ENCODE measurements at places on chromosomes 2 and 18.

DNA sequence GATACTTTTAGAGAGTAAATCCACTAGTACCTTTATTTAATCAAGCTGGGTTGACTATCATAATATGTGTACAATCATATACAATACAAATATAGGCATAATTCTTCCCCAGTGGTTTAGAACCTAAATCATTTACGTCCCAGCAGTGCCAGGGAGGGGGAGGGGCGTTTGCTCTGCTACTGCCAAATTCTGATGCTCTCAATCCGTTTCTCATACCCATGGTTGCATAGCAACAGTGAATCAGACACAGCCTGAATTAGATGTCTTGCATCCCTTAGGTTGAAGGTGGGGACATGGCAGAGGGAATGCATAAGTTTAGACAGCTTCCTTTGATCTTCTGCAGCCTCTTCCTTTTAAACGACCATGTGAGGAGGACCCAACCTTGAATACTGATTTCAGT lies 135.4 kb downstream of the ABCA12 start:
- no peak for DNase-seq

DNA sequence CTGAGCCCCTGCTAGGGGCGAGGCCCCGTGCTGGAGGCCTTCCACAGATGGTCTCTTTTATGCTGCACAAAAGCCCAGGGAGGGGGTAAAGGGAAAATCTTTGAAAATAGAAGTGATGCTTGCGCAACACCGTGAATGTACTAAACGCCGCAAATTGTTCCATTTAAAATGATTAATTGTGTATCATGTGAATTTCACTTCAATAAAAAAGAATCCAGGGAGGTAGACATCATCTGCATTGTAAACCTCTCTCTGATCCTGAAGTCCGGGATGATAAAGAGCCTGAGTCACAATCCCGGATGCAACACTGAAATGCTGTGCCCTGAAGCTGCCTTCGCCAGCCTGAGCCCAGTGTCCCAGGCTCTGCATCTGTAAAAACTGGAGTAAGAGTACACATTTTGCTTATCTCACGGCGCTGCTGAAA lies 107.7 kb upstream of the PPP1CB start:
- no peak for DNase-seq

- DNase-seq = no peak
Observed at GRCh38 chr18:9858642-9859041, 27.1 kb upstream of the TXNDC2 start.

GRCh38 chr2:173279527-173279868 lies 75.2 kb upstream of the CDCA7 start:
- no peak for DNase-seq

DNA sequence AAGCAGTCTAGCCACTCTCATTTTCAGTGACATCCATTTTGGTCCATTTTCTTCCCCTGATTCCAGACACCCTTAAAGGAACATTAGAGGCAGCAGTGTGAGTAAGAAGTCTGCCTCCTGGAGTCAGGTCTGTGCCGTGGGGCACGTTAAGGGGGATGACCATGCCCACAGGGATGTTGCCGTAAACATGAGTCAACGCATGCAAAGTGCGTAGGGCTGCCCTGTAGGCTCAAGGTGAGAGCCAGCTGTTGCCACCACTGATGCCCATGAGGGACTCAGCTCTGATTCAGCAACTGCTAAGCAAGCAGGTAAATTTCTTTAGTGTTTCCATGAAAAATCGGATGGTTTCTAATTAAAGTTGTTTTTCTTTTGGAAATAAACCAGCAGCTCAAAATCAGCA lies 61.4 kb upstream of the TFCP2L1 start:
- no peak for DNase-seq

DNA sequence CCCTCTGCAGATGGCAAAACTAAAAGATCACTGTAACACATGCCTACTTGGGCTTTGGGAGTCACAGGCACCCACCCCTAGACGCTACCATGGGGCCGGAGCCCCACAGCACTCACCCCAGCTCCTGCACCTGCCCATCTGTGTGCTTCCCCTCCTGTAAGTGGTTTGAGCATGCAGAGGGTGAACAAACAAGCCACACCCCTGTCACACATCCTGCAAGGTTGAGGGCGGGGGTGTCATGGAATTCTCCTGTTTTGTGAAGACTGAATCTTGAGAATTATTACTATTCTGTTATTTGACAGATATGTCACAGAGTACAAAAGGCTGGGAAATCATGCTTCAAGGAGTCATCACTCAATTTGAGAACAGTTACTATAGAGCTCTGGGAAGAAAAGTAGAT lies 60.9 kb downstream of the RFTN2 start:
- DNase-seq = no peak

DNA sequence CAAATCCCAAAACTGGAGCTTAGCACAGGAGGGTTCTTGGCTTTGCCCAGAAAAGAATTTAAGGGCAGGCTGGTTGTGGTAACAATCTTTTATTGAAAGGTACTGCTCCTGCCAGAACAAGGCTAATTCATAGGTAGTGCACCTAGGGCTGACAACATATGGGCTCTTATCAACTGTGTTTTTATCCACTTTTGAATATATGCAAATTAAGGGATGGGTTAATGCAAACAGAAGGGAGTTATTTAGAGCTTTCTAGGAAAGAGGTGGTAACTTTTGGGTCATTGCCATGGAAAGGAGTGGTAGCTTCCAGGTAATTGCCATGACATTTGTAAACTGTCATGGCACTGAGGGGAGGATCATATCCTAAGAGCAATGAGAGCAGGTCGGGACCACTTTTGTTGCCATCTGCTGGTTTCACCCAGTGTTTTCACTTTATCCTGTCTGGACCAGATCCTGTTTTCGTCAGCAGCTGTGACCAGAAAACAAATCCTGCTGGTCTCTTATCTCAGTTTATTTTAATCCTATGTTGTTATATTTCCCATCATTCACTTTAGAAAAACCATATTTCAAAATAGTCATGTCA lies 981 bp downstream of the C2orf66 start:
- DNase-seq = no peak

Data from activated CD4-positive, alpha-beta T cell treated with anti-CD3 and anti-CD28 coated beads, Interleukin-2, amount 50 U/mL, for 24 hours (primary cell).